ENCODE measurements at places on chromosomes 6 and 20.

GRCh38 chr6:190596-191395, 101.5 kb upstream of the DUSP22 start:
- DNase-seq, result no peak

- DNase-seq, result no peak
These were observed 30.4 kb downstream of the GABRR1 start for GRCh38 chr6:89186762-89187161.

- no peak for DNase-seq
These were observed 64.7 kb downstream of the ARHGAP18 start for GRCh38 chr6:129645106-129645829.

GRCh38 chr6:40472353-40472752, 114.8 kb downstream of the LRFN2 start:
- DNase-seq, result no peak

GRCh38 chr6:116392132-116393013, 21.6 kb downstream of the DSE start:
- no peak for DNase-seq

GRCh38 chr20:48011025-48011424, 225.7 kb upstream of the SULF2 start:
- DNase-seq, result no peak

Data from stimulated activated CD4-positive, alpha-beta T cell treated with anti-CD3 and anti-CD28 coated beads, Interleukin-15, amount 100 ng/mL, for 1 hour (primary cell).